ENCODE measurements at places on chromosomes 16 and 17.

- no peak for DNase-seq
Measured at GRCh38 chr17:38509772-38510420, 81.6 kb downstream of the ARHGAP23 start.

- no peak for DNase-seq
Measured at GRCh38 chr17:64270885-64271284, 7.8 kb upstream of the TEX2 start.

DNA sequence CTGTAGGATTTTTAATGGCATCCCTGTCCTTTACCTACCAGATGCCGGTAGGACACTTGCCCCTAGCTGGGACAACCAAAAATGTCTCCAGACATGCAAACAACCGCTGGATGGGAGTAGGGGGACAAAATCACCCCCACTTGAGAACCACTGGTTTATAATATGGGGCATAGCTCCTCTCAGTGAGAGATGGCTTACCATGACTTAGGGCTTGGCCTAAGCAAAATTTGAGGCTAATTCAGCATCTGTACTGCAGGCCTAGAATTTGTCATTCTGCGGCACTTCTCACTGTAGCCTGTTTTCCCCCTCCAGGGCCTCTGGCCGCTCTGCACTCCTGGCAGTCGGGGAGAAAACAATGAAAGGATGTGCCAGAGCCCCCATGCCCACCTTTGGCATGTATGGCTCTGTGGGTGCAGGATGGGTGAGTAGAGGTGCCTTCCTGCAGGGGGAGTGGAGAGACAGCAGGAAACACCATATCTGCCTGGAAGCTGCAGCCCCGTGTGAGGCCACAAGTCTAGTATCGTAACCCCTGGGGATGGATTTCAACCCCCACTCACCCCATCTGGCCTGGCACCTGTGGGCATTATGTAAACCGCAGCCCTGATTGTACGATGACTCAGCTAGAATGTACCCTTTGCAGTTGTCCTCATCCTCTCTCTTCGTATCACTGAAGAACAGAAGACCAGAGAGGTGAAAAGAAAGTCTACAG lies 268.1 kb downstream of the SOX9 start:
- no peak for DNase-seq

DNA sequence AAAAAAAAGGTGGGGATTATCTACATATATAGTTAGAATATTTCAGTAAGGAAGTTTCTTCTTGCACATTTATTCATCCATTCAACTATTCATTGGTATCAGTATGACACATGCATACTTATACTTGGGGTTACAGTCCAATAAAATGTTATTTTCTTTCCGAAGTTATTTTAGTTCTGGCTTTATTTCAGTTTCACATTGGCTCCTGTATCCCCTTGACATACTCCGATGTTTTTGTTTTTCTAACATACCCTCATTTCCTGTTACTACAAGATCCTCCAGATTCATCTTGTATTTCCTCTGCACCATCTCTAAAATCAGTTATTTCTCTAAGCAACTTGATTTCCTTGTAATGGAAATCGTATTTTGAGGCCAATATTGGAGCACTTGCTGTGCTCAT lies 435.5 kb upstream of the MON1B start:
- no peak for DNase-seq
